ENCODE measurements at places on chromosomes 6 and 20.

DNA sequence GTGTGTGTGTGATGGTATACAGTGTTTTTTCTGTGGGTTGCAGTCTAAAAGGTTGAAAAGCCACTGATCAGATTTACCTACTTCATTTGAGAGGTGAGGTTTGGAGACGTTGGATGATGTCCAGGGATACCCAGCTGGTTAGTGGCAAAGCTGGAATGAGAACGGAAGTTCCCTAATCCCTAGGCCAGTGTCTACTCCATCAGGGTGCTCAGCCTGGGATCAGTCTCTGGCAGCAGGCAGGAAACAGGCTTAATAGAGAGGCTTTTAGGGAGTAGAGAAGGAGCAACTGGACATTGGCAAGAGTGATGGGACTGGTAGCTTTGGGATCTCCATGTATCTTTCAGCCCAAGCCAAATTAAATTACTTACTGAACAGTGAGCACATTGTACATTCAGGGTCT is 80.7 kb downstream of the C6orf52 start:
- DNase-seq = no peak

DNA sequence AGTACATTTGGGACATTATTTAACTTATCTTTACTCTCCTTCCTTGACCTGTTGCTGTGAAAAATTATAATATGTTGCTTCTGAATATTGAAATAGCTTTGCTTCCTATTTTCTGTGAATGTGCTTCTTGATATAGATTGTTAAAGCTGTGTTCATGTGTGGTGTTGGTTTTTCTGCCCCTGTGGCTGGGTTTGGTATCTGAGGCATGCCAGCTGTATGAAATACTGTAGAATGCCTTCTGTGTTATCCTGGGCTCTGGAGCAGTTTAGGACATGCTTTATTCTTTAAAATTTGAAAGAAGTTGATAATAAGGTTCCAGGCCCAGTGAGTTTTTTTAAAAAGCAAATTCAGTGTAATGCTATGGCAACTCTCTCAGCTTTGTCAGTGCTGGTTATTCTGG is 71.7 kb downstream of the HIVEP1 start:
- no peak for DNase-seq

DNA sequence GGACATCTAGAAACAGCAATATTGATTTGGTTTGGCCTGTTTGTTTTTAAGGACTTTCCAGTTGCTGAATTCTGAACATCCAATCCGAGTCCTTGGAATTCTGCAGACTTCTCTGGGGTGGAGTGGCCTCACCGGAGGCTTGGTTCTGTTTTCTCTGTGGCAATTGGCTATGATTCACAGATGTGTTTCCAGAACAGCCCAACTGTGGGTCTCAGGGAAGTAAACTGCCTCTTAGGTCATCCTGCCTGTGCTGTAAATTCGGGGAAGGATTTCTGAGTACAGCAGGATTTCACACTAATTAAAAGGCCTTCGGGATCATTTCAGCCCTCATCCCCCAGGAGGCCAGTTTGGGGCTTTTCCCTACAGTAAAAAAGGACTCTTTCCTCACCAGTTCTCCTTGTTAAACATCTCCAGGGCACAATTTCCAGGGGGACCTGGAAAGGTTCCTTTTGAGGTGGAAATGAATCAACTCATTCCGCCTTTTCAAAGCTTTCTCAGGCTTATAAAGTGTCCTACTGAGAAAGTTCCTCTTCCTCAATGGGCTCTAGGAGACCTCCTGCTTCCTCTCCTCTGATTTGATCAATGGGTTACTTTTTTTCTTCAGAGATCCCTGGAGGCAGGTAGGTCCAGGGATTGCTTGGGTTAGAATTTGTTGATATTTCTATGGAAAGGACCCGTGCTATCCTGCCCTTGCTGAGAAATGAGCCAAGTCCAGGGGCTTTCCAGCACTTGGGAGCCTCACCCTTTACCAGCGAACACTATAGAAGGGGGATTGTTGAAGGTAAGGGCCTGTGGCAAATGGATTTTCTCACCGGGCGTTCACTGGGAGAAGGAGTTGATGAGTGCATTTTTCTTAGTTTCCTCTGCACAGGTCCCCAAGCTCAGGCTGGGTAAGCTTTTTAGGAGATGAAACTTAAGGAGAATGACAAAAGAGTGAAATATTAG is 114.6 kb downstream of the CLIC5 start:
- no peak for DNase-seq

DNA sequence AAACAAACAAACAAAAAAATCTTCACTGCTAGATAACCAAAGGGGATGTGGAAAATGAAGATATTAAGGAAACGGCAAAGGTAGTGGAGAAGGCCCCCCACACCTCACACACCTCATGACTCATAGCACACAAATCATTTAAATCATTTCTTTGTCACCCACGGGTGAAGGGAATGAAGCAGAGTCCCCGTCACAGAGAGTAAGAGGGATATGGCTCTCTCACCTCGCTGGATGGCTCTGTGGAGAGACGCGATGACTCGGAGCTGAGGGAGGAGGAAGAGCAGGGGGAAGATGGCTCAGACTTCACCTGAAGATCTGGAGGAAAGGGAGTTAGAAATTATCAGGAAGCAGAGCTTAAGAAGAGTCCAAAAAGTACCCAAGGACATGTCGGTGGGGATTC is 1.2 kb downstream of the ATF6B start:
- no peak for DNase-seq

Measured in SK-N-SH (cell line).